Activated CD8-positive, alpha-beta memory T cell treated with anti-CD3 and anti-CD28 coated beads for 24 hours (primary cell): ENCODE measurements at places on chromosomes 4 and X.
A peak's percentile ranks its signal among the peaks of the same experiment; 100 is the strongest.

DNA sequence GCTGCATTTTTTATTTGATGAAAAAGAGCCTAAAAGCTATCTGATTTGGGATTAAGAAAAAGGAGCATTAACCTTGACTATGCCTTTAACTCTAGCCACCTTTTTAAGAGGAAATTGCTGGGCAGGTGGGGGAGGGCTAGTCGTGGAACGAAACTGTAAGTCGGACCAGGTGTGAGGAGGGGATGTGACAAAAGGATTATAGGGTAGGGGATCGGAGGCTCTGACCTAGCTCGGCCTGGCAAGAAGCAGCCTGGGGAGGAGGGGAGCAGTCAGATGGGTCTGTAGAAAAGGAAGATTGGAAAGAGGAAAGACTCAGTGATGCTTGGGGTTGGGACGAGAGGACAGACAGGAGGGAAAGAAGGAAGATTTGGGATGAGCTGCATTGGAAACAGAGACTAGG is 21.1 kb upstream of the SPCS3 start:
- no peak for DNase-seq

DNA sequence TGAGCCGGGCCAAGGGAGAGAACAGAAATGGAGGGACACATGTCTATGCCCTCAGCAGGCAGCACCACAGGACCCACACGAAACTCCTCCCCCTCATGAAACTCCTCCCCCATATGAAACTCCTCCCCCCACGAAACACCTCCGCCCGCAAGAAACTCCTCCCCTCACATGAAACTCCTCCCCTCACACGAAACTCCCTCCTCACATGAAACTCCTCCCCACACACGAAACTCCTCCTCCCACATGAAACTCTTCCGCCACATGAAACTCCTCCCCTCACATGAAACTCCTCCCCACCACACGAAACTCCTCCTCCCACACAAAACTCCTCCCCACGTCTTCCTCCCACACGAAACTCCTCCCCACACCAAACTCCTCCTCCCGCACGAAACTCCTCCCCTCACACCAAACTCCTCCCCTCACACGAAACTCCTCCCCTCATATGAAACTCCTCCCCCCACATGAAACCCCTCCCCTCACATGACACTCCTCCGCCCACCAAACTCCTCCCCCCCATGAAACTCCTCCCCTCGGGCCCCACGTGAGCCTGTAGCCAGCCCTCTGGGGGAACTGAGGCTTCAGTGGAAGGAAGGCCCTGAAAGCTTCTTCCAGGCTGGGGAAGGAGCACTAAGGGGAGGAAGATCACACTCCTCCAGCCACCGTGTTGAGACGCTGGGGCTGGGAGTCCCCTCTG is 15.2 kb downstream of the ADRA2C start:
- no peak for DNase-seq

GRCh38 chr4:183830438-183830985 is 74.6 kb upstream of the STOX2 start:
- no peak for DNase-seq

DNA sequence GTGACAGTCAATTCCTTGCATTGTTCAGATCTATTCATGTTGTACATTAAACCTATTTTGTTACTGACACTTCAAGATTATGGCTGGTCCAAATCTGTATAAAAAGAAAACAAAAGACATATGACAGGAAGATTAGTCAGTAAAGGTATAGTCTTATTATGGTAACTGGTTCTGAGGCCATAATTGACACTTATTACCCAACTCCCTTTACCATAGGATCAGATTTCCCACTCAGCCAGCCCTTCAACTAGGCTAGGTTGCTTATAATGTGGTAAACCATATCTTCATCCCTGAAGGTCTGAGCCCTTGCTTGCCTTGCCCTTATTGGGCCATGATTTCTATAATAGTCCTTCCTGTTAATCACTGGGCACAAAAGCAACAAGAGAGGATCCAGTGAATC is 289.6 kb downstream of the CXXC4 start:
- DNase-seq = no peak

- DNase-seq = peak; percentile 66
Observed at GRCh38 chr4:121199742-121200561, 35.8 kb upstream of the TNIP3 start.

DNA sequence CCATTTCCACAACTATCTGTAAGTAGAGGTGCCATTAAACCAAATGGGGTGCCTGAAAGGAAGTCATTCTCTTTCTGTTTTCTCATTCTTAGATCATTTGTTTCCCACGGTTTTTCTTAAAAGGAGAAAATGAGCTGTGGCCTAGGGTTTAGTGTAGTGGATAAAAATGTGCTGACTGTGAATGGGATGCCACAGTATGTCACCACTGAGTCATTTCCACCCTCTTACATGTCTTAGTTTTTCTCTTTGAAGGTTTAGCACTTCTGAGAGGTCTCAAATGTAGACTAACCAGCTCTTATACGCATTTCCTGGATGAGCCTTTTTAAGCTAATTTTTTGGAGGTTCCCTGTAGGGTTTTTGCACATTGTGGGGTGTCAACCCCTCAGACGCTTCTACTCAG is 244.5 kb upstream of the SPANXN1 start:
- no peak for DNase-seq

- DNase-seq = no peak
Observed at GRCh38 chr4:11474146-11474545, 45.5 kb upstream of the HS3ST1 start.

DNA sequence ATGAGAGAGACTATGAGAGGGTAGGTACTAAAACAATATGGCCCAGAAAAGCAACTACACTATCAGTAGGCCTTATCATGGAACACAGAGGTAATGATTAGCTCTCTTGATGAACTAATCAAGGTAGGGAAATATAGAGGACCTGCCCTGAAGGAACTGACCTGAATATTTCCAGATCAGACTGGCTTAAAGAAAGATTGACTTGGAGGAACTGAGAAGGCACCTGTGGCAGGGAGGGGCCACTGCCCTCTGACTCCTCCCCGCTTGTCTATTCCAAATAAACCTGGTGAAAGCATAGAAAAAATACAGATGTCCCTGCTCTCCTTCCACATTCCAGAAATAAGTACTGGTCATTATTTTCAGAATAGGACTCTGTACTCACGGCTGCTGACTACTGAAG is 5.5 kb downstream of the RPS6KA6 start:
- DNase-seq = no peak

DNA sequence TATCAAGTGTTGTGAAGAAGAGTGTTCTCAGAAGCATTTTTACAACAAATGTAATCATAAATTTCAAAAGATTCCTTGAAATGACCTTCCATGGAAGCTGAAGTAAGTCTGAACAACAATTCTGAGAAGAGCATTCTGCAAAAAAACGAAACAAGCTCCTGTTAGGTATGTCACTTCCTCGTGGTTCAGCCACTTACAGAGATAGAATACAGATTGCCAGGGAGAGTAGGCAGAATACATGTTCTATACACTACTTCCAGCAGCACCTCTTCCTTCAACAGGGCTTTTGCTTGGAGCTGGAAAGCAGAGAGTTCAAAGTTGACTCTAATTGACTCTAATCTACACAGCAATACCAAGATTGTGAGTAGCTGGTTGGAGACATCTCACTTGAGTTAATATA is 274.5 kb downstream of the ADGRA3 start:
- no peak for DNase-seq

GRCh38 chr4:109609431-109609830 is 49.4 kb downstream of the MCUB start:
- no peak for DNase-seq

DNA sequence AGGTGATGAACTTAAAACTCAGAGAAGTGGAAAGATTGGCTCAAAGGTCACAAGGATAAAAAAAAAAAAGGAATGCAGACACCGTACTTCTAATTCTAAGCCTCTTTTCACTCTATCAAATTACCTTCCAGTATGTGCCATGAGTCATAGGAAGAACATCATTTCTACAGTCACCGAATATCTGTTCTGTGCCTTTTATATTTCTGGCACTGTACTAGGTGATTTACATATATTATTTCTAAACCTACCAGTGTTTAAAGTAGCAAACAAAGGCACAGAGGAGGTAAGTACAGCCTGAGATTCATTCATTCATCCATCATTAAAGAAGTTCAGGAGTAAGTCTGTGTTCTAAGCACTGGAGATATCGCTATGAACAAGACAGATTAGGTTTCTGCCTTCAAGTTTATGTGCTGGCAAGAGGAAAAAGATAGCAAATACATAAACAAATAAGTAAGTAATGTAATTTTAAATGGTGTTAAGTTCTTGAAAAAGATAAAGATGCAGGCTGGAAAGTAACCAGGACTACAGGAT is 65.3 kb downstream of the PALLD start:
- DNase-seq = no peak

DNA sequence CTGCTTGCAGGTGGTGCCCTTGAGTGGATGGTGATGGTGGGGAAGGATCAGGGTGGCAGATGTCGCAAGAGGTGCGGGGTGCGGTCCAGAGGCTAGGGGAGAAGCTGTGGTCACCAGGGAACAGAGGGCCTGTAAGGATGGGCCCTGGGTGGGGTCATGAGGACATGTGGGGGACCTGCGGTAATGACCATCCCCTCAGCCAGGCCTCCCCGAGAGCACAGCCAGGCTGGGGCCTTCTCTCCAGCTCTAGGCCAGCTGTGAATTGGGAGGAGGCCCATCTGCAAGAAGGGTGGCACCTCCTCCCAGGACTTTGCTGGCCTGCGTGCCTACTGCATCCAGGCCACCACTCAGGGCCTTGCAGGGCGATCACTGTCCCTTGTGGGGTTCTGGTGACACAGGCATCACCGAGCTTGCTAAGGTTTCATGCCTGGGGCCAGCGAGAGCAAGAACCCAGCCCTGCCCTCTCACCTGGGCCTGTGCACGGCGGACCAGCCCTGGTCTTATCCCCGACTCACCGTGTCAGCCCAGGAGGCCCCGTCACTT is 34.1 kb upstream of the MXD4 start:
- DNase-seq = peak; percentile 65

GRCh38 chr4:81982846-81983540 is 390.8 kb downstream of the HNRNPD start:
- DNase-seq = no peak

DNA sequence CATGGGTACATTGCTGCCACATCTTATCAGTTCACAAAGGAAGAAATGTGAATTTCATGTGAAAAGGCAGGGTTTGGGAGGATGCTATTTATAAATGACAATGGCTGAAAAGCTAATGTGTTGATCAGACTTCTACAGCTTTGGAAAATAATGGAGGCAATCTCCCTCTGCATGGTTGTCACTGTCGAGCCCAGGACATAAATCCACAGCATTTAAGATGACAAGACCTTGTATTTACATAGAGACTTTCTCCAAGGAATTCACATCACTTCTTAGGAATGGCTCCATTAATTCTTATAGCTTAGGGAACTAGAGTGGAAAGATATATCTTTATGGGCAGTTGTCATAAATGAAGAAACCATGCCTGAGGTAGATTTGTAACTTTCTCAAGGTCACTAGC is 66.7 kb downstream of the CBLL2 start:
- DNase-seq = no peak

DNA sequence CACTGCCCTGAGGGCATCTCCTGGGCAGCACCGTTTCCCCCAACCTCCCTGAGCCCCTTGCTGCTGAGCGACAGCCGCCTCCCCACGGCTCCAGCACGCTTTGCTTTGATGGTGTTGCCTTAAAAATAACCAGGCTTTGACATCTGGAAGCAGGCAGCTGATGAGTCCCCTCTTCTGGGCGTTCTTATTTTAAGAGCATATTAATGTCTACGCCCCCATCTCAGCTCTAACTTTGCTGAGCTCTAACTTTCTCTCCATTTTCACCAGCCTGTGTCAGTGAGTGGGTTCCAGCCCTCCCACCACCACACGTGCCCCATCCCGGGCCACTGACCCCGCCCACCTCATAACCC is 70.2 kb downstream of the ADRA2C start:
- DNase-seq = no peak

- no peak for DNase-seq
Observed at GRCh38 chr4:22240814-22241213, 275.1 kb downstream of the ADGRA3 start.

DNA sequence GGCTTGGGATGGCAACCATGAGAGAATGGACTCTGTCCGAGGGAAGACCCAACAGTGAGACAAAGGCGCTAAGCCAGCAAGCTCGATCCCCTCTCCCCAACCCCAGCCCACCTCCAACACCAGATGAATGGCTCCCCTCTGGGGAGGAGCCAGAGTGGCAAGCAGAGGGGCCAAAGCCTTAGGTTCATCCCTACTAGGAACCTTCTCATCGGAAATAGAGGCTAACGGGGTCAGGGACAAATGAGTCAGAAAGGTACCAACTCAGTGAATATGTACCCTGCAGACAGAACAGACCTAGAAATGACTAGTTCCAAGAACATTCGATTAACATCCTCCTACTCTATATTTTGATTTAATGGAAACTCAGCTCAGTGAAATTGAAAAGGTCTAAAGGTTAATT is 73.9 kb downstream of the NSG1 start:
- no peak for DNase-seq

GRCh38 chr4:164501074-164501473 is 252.9 kb upstream of the SMIM31 start:
- DNase-seq = no peak

DNA sequence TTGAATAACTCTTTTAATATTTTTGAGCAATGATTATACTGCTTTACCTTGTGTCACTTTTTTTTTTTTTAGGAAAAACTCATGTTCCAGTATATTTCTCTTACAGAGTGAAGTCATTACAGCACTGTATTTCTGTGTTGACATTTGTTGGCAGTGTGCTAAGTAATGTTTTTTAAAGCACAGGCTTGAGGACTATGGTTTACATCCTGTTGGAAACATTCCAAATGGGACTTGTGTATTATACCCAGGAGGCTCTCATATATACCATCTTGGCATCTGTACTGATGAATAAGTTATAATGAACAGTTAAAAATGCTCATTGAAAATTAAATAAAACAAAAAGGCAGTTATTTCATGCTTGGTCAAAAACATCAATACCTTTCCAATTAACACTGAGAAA is 33.8 kb downstream of the CEP44 start:
- no peak for DNase-seq

DNA sequence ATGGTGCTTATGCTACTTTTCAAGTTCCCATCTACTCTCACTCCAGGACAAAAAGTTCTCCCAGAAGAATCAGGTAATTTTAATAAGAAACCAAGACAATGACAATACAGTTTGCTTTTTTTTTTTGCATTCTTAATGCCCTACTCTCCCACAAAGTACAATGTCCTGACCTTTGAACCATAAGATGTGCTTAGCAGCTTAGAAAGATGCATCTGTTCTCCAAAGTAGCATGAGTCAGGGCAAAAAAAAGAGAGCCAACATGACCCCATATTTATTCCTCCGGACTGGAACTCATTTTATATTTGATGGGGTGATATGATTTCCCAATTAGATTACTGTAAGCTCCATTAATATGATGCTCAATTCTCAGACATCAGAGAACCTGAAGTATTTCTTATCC is 16.5 kb upstream of the PDCL2 start:
- DNase-seq = no peak

- no peak for DNase-seq
Observed at GRCh38 chr4:1763070-1763549, 30.0 kb upstream of the FGFR3 start.
